Amniotic stem cell (primary cell): ENCODE measurements at places on chromosomes 7 and 10.

- no peak for DNase-seq
Observed at GRCh38 chr10:93469454-93469853, 12.7 kb downstream of the MYOF start.

- DNase-seq = no peak
Observed at GRCh38 chr7:100170101-100170897, 1.9 kb upstream of the GAL3ST4 start.

DNA sequence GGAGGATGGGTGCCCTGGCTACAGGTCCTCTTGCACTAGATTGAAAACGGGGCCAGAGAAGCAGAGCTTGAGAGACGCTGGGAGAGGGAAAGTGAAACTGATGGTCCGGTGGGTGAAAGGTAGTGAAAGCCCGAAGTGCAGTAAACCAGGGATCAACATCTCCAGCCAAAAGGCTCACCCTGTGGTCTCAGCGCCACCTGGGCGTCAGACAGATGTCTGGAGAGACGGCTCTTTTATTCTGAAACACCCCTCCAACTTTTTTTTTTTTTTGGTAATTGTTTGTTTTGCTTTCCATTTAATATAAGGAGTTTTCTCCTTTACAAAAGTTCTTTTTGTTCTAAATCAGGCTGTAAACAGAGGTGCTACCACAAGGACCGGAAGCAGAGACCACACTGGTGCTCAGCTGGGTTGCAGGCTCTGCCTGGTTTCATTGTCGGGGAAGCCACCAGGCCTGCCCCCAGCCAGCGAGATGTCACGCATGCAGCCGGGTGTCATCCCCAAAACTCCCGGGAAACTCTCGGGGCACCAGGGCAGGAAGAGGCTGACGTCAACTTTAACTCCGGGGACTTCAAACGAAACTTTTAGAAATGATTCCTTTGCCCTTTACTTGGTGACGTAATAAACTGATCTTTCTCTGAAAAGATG lies 11.2 kb downstream of the IL2RA start:
- DNase-seq = peak; percentile 1

DNA sequence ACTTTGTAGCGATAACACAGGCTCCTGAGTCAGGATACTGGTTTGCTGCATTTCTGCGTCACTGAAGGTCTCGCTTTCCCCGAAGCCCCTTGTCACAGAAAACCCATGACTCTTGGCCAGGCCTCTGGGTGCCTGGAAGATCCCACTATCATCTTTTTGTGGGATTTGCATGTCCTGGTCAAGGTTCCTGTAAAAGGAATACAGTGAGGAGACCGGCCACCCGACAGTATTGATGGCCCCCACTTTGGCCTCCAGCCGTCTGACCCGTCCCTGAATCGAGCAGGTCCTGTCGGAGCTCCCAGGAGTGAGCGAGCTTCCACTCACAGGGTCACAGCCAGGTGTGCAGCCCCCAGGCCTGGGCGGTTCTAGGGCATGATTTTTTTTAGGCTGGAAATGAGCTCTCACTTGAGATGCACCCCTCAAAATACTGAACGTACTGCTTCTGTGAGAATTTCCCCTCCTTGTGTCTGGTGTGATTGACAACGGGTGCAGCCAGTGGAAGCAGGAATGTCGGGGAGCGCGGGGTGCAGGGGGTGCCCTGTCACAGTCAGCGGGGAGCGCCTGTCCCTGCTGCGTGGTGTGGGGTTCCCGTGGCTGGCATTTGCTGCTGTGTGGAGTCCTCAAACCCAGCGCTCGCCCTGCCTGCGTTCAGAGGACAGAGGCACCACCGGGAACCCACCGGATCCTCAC lies 75.8 kb downstream of the DNAJB6 start:
- DNase-seq = no peak

GRCh38 chr10:62815381-62816075 lies 638 bp downstream of the EGR2 start:
- no peak for DNase-seq

- DNase-seq = no peak
Observed at GRCh38 chr7:142813699-142814098, 41.2 kb upstream of the EPHB6 start.
